ENCODE measurements at places on chromosomes 16 and 17.
A peak's percentile ranks its signal among the peaks of the same experiment; 100 is the strongest.

DNA sequence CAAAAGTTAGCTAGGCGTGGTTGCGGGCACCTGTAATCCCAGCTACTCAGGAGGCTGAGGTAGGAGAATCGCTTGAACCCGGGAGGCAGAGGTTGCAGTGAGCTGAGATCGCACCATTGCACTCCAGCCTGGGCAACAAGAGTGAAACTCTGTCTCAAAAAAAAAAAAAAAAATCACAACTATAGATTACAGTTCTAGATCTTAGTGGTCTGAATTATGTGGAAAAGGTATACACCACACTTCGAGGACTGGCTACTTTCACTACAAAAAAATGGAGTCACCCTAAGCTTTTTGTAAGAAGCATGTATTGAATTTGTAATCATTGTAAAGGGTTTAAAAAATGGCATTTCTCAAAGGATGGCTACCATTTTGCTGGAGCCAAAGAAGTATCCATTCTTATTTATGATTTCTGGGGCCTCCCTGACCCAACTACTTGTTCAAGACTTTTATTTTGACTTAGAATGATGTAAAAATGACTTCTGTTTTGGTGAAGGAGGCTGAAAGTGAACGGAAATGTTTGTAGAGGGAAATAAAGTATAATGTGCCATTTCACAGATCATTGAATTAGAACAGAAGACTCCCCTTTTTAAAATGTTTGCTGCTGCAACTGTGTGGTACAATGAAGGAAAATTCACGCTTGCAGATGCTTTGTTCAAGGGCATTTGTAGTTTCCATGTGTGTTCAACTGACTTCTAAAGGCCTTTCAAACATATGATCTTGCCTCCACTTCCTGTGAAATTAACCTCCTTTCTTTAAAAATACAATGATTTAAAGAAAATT is 37.1 kb upstream of the NOL11 start:
- H3K27ac ChIP-seq, result no peak overlapping the region
- H3K4me1 ChIP-seq, result no peaks in the 10 kb centered on the region
- H3K27me3 ChIP-seq, result no peaks in the 10 kb centered on the region
- H3K36me3 ChIP-seq, result peaks cover 33% of the 10 kb centered on the region

DNA sequence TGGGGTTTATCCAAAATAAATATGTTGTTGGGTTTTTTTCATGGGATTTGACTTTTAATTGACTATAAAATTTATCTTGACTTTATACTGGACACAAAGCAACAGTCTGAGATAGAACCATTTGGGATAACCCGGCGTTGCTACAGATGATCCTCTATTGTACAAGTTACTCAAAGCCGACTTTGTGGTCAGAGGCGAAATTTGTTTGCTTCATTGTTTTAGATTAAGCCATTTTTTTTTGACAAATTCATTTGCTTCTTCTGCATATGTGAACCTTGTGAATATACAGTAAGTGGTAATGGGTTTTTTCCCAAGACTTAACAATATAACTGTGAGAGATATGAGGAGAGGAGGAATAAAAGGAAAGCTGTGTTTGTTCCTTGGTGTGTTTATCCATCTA is 11.8 kb downstream of the MYO1D start:
- no peaks in the 10 kb centered on the region for H3K4me1 ChIP-seq
- H3K27me3 ChIP-seq, result no peaks in the 10 kb centered on the region
- H3K4me3 ChIP-seq, result no peak overlapping the region
- no peak for DNase-seq
- no peaks in the 10 kb centered on the region for H3K36me3 ChIP-seq

DNA sequence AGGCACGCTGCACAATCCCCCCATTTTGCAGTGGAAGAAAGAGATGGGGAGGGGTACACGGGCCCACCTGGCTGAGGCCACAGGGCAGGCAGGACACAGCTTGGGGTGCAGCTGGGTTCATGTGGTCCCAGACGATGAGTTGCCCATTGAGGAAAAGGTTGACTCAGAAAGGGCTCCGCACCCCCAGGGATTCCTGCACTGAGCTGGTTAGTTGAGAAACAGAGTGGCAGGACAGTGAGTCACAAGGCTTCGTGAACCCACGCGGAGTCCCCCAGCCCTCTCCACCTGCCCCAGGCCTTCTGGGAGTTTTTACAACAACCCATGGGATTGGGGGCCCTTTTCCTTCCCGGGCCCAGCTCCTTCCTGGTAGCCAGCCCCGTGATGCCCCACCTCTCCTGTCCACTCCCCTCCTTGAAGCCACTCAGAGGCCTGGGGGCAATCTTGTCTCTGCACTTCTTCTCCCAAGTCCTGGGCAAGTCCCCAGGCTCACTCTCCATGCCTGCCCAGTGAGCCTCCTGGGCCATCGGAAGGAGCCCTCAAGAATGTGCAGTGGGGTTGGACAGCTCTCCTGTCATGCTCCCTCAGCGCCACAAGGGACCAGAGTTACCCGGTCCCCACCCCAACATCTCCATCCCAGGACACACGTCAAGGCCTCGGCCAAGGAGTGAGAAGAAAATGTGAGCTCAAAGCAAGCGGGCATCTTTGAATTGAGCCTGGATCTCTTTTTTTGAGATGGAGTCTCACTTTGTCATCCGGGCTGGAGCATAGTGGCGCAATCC is 251.2 kb downstream of the PARN start:
- no peaks in the 10 kb centered on the region for H3K4me1 ChIP-seq
- H3K4me3 ChIP-seq, result no peak overlapping the region
- H3K27ac ChIP-seq, result no peak overlapping the region
- no peak for DNase-seq

GRCh38 chr17:44385287-44386181 is 3.9 kb downstream of the ITGA2B start:
- peaks cover 18% of the 10 kb centered on the region for H3K27me3 ChIP-seq
- peak overlapping the region; percentile 66 for H3K4me3 ChIP-seq
- peak; percentile 77 for DNase-seq
- peaks cover 21% of the 10 kb centered on the region for H3K4me1 ChIP-seq

DNA sequence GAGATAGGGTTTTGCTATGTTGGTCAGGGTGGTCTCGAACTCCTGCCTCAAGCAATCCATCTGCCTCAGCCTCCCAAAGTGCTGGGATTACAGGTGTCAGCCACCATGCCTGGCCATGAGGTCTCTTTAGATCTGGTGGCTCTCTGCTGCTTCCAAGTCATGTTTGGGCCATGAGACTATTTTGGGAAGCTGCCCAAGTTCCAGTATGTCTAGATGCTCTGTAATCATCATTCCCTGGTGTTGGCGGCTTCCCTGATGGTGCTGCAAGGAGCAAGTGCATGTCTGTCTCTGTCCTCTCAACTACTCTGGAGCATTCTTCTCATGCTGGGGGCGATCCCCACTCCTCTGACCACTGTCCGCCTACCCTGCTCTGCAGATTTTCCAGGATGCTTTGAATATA is 6.4 kb upstream of the ODF4 start:
- no peak overlapping the region for H3K4me3 ChIP-seq
- H3K27ac ChIP-seq, result no peak overlapping the region
- peaks cover 7% of the 10 kb centered on the region for H3K27me3 ChIP-seq
- peaks cover 5% of the 10 kb centered on the region for H3K4me1 ChIP-seq
- no peaks in the 10 kb centered on the region for H3K36me3 ChIP-seq

DNA sequence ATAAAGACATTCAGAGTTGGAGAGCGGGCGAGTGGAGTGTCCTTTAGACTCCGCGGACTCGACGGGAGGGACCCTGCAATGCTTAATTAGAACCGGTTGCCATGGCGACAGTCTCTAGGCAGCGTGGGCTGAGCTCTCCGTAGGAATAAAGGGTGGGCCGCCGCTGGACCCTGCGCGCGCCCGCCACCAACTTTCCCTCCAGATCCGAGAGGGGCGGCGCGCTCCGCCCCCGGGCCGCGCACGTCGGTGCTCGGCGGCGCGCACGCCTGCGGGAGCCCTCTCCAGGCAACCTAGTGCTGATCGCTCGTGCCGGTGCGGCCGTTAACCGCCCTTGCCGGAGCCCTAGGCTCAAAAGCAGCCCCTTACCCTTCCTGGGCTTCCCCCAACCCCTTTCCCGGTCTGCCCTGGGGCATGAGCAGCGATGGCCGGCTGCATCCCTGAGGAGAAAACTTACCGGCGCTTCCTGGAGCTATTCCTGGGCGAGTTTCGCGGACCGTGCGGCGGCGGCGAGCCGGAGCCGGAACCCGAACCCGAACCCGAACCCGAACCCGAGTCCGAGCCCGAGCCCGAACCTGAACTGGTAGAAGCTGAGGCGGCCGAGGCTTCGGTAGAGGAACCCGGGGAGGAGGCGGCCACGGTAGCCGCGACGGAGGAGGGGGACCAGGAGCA is at the start of gene PPM1E:
Gene PPM1E (plus strand): TSS at position 278 of the 669 bp plus-strand sequence.
- H3K4me3 ChIP-seq, result peak within 1 kb of the TSS; percentile 67
- peak; percentile 11 for DNase-seq
- H3K36me3 ChIP-seq, result no peaks in the 10 kb centered on the region
- peaks cover 46% of the 10 kb centered on the region for H3K27me3 ChIP-seq
- H3K27ac ChIP-seq, result no peak within 1 kb of the TSS

- no peak overlapping the region for H3K4me3 ChIP-seq
- no peaks in the 10 kb centered on the region for H3K27me3 ChIP-seq
- no peaks in the 10 kb centered on the region for H3K4me1 ChIP-seq
- no peak overlapping the region for H3K27ac ChIP-seq
Observed at GRCh38 chr16:12395268-12395667, 408.4 kb downstream of the CPPED1 start.

- H3K27me3 ChIP-seq, result no peaks in the 10 kb centered on the region
- no peak overlapping the region for H3K4me3 ChIP-seq
Observed at GRCh38 chr16:8537691-8538342, 52.5 kb downstream of the TMEM114 start.

- no peaks in the 10 kb centered on the region for H3K36me3 ChIP-seq
- no peak overlapping the region for H3K27ac ChIP-seq
- peaks cover 28% of the 10 kb centered on the region for H3K4me1 ChIP-seq
Observed at GRCh38 chr16:84555418-84556196, 51.1 kb upstream of the MEAK7 start.

DNA sequence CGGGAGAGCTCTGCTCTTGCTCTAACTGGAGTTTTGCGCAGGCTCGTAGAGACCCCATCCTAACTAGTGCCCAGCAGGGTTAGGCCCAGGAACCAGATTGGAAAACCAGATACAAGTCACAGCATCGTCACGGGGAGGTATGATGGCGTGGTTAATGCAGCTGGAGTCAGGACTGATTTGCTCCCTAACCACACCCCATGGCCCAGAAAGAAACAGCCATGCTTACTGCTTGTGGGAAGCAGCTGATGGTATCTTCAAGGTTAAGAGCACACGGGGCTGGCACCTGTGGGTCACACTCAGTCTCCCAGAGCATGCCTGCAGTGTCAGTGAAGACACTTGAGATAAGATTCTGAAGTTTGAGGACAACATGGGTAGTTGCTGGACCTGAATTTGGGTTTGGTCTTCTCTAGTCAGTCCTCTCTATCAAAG is 60.2 kb downstream of the WIPI1 start:
- no peak overlapping the region for H3K4me3 ChIP-seq
- H3K4me1 ChIP-seq, result peaks cover 37% of the 10 kb centered on the region
- peaks cover 3% of the 10 kb centered on the region for H3K36me3 ChIP-seq
- no peak for DNase-seq
- no peaks in the 10 kb centered on the region for H3K27me3 ChIP-seq

DNA sequence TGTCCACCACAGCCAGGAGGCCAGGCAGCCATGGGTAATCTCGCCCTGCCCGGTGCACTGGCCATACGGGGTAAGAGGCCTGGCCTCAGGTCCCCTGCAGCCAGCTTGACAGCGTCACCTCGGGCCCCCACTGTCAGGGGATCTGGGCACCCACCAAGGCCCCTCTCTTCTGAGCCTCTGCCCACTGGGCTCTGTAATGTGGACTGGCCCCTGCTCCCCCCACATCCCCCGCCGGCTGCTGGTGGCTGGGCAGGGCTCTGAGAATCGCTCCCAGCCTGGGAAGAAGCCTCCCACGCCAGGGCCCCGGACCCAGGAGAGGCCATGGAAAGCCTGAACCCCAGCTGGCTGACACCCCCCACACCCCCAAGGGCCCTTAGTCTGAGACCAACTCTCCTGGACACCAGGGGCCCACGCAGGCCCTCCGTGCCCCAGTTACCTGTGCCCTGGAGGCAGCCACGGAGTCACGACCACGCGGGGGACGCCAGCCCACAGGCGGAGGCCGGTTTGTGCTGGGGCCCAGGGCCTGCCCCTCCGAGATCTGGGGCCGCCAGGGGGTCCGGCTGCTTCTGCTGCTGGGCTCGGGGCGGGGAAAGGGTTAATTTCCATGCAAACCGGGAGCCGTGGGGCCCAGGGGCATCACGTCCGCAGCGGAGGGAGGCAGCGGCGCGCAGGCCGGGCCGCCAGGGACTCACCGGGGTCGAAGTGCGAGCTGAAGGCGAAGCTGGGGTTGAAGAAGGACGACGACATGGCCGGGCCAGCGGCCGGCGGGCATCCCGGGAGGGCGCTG is at the start of gene PVALEF:
Gene PVALEF (plus strand): TSS at position 262 of the 787 bp plus-strand sequence. CDS start 15,720 bp downstream, outside the sequence.
- no peak for DNase-seq
- peaks cover 15% of the 10 kb centered on the region for H3K4me1 ChIP-seq
- peaks cover 30% of the 10 kb centered on the region for H3K27me3 ChIP-seq
- H3K36me3 ChIP-seq, result no peaks in the 10 kb centered on the region
- H3K27ac ChIP-seq, result no peak within 1 kb of the TSS
- no peak within 1 kb of the TSS for H3K4me3 ChIP-seq

DNA sequence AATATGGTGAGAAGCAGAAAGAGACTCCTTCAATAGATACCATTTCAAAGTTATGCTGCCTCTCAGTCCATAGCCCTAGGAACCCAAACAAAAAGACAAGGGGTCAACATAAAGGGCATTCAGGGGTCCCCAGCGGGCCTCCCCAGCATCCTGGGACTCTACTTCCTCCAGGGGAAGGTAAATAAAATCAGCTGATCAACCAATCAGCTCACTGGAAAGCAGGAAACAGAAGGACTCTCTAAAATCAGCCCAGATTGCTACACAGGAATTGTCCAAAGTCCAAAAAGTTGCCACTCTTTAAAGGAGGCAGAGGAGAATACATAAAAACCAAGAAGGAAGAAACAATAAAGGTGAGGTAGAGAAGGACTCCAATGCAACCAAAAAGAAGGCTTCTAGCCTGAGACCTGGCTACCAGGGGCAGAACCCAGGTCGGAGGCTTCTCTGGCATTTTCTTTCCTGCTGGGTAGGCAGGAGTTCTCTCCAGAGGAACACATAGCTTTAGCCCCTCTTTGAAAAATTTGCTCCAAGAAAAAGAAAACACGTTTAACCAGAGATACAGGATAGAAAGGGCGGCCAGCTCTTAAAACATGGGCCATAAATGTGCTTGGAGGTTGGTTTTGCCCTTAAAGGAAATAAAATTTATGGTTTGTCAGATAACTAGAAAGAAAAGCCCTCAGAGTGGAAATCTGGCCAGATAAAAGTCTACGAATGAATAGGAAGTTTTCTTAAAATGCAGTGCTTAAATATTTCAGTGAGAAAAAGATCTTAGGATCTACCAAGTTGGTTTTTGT is 404.6 kb downstream of the SOX9 start:
- H3K4me1 ChIP-seq, result no peaks in the 10 kb centered on the region
- no peaks in the 10 kb centered on the region for H3K36me3 ChIP-seq
- no peaks in the 10 kb centered on the region for H3K27me3 ChIP-seq
- H3K27ac ChIP-seq, result no peak overlapping the region

- peak within 1 kb of the TSS; percentile 85 for H3K27ac ChIP-seq
- peak within 1 kb of the TSS; percentile 99 for H3K4me3 ChIP-seq
- H3K4me1 ChIP-seq, result peaks cover 21% of the 10 kb centered on the region
- DNase-seq, result peak; percentile 77
- no peaks in the 10 kb centered on the region for H3K27me3 ChIP-seq
Observed at GRCh38 chr16:4734063-4734729, at the start of the genes ANKS3 and DNAAF8. TSS of gene ANKS3 (minus strand) at chr16:4734271. CDS start at chr16:4730149, 4,122 bp downstream. TSS of gene DNAAF8 (plus strand) at chr16:4734537. CDS start at chr16:4736515, 1,978 bp downstream.

DNA sequence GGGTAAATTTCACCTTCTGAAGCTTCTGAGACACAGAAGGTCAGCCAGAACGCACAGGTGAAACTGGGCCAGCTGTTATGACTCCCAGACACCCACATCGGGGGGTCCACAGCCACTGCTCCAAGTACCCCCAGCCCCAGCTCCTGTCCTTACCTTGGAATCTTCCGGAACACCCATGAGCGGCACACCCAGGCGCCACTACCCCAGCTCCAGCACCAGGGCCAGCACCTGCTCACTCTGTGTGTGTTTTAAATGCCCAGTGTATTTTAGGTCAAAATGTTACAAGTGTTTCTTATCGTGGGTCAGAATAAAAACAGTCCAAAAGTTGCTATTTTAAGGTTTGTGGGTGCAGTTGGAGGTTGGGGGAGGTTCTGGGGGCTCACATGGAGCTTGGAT is 116.3 kb downstream of the RMI2 start:
- no peaks in the 10 kb centered on the region for H3K4me1 ChIP-seq
- no peak overlapping the region for H3K27ac ChIP-seq
- H3K27me3 ChIP-seq, result no peaks in the 10 kb centered on the region

Data from CD4-positive, alpha-beta T cell (primary cell).